ENCODE measurements at places on chromosomes 2 and 18.

GRCh38 chr2:199716807-199717586 is 134.0 kb downstream of the FTCDNL1 start:
- DNase-seq, result no peak

DNA sequence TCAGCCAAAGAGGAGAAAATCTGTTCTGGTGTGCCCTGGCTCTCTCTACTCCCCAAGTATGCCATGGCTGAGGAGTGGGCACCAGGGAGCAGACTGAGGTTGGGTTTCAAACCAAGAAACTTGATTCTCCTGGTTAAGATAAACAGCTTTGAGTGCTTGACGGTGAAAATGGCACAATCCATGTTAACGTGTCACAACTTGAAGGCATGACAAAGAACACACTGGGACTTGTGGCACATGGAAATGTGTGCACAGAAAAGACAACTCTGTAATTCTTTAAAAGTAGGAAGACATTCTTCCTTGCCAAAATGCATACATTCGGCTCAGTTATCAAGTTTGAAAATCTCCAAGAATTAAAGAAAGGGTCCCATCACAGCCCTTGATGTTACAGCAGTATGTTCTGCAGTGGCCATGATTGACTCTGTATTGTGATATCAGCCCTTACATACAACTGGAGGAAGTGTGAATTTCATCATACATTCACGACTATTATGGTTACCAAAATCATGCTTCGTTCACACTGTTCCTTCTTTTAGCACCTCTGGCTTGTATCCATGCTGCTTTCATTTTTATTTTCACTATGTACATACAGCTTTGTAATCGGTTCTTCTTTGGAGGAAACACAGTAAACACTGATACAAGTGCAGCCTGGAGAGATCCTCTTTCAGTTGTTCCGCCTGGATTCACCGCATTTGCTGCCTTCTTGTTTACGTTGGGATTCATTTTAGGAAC is 15.6 kb upstream of the ACTG2 start:
- DNase-seq, result no peak

- DNase-seq, result no peak
Observed at GRCh38 chr2:96962567-96963203, 23.7 kb downstream of the FAM178B start.

DNA sequence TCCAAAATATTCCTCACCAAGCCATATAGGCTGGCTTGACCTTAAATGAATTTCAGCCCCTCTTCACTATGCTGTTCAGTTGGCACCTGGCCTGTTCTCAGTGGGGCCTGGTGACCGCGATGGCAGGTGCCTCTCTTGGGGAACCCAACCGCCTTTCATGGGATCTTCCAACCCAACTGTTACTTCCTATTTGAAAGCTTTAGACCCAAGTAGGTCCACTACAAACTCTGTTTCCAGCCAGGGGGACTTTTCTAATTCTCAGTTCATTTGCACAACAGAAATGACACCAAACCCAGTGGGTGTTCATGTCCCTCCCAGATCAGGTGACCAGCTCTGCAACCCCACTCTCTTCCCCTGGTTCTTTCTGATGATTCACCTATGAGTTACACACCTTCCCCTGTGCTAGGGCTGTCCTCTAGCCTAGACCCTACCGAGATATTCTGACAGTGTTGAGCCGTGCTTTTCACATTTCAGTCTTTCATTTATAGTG is 35.6 kb upstream of the NDUFV2 start:
- no peak for DNase-seq

DNA sequence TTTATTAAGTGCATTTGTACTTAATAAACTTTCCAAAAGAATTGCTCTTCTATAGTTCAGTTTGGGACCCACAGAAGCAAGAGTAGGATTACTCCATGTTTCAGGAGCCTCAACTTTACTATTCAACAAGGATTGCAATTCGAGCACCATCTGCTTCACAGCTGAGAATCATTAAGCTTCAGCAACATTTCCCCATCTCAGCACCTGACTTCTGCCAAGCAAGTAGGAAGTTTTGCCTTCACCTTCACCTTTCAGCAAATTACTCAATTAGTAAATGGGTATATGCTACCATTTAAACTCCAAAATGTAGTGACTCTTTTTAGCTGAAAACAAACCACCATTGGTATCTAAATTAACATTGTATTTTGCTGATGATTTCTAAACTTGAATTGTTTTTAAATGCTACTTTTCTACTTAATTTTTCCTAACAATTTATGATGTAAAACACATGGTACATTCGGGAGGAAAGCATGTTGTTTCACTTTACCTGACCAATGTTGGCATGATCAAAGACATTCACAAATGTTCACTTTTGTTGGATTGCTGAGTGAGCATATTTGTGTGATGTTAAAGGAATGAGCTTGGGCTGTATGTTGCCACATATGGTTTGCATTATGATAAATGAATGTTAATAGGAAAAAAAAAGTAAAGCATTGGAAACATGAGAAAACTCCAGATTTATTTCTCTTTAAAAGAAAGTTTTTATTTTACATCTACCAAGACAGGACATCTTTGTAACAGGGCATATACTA is 159.2 kb downstream of the GULP1 start:
- no peak for DNase-seq

GRCh38 chr2:235170016-235170415 is 218.2 kb downstream of the SH3BP4 start:
- no peak for DNase-seq

DNA sequence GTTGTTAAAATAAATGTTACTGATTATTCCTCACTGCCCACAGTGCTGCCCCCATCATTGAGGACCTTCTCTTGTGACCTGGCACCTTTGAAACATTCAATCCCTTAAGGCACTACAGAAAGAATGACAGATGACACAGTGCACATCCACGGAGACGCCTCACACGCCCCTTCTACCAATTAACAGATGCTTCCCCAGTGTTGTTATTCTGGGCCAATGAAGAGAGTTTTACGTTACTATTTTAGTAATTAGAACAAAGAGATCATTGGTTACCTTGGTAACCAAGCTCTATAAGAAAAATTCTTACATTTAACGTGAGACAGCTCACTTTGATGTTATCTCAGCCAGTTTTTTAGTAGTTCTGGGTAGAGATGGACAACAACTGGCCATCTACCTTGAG is 152.0 kb downstream of the ZNF236 start:
- no peak for DNase-seq

DNA sequence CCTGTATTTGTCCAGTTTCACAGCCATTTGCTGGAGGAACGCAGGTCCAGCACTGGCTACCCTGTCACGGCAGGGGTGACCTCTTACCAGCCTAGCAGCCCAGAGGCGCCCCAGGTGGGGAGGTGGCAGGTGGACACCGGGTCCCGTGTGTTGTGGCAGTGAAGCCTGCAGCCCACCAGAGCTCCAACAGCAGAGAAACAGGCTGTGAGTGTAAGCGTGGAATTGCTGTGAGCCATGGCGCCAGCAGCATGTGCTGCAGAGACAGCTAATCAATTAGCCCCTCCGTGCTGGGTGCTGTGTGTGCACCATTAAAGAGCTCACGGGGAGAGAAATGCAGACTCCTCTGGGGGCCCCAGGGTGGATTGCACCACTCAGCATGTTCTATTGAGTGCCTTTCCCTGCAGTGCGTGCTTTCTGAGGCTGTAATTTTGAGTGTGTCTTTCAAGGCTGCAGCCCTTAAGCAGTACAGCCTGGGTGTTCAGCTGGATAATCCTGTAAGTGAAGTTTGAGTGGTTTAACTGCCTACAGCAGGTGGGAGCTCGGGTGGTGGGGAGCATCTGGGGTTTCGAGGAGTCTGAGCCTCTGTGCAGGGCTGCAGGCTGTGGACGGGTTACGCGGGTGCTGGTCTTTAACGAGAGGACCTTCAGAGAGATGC is 15.9 kb downstream of the RTP5 start:
- DNase-seq, result no peak

- DNase-seq, result no peak
Observed at GRCh38 chr18:34540897-34541296, 169.2 kb upstream of the DTNA start.
